ENCODE measurements at places on chromosomes 4 and X. TPM values are rescaled to one million over a fixed set of nuclear protein-coding genes. Genes with fewer than 3 reads are reported as not detected.

UGT2B15 gene
- not detected for total RNA-seq

DNA sequence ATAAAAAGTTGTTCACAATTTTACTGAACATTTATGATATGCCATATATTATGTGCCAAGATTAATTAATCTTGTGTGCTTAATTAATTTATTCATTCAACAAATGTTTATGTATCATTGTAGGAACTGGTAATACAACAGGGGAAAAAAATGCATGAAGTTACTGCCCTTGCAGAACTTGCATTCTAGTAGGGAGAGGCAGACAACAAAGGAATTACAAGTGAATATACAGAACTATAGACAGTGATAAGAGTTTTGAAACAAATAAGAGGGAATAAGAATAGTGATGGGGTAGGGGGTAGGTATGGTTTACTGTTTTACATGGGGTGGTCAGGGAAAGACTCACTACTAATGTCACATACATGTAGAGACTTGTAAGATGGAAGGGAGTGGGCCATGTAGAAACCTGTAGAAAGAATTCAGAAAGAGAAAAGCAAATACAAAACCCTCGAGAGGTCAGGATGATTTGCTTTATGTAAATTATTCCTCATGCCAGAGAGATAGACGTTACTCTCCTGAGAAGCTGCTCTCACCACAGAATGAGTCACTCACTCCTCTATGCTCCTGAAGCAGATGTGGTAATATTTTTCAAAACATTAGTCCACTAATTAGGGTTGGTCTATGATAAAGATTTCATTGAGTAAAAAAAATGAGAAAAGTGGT, 855.0 kb upstream of the GRID2 start:
- peak; percentile 0 for DNase-seq

PCSK1N gene
- total RNA-seq: not detected

DNA sequence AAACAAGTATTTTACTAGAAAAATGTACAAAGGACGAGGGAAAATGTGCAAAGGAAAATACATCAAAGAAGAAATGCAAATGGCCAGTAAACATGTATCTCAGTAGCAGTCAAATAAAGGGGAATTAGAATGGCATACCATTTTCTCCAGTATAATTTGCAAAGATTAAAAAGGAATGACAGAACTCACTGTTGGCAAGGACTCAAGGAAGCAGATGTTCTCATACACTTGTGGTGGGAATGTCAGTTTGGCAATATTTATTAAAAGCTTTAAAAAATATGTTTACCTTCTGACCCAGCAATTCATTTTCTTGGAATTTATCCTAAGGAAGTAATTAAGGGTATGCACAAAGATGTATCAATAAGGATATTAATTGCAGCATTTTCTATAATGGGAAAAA, 7.6 kb downstream of the CLCN5 start:
- no peak for DNase-seq

GRCh38 chr4:31237233-31237632, 517.1 kb downstream of the PCDH7 start:
- no peak for DNase-seq

DNA sequence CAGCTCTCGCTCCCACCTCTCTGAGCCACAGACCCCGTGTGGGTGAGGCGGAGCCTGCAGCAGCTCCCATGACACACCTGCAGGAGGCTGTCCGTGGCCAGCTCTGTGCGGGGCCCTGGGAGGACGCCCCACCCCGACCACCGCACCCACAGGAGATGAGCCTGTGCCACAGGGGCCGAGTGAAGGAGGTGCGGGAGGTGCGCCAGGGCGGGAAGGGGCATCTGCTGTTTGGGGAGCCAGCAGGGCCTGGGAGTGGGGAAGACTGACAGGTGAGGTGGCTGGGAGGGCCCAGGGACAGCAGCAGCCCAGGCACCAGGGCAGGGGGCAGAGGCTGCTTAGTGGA, 52.0 kb downstream of the ACOX3 start:
- no peak for DNase-seq

NPY5R gene
- not detected for total RNA-seq

GLRA2 gene
- total RNA-seq: not detected

DNA sequence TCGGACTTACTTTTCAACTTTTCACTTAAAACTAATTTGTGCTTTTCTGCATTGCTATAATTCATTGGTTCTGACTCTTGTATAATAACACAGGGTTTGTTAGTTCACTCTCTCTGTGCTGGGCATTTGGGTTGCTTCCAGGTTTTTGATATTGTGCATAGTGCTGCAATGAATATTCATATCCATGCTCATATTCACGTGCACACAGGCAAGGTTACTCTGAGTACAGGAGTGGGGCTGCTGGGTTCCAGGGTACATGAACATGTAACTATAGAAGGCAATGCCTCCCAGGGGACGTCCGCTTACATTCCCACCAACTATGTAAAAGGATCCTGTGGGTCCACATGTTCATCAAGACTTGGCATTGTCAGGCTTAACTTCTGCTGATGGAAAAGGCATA, 117.2 kb downstream of the ADGRA3 start:
- no peak for DNase-seq

MAGEB17 gene
- not detected for total RNA-seq

HERC5 gene
- total RNA-seq: not detected

GRCh38 chr4:85937507-85937906, 422.3 kb downstream of the MAPK10 start:
- DNase-seq: no peak

DNA sequence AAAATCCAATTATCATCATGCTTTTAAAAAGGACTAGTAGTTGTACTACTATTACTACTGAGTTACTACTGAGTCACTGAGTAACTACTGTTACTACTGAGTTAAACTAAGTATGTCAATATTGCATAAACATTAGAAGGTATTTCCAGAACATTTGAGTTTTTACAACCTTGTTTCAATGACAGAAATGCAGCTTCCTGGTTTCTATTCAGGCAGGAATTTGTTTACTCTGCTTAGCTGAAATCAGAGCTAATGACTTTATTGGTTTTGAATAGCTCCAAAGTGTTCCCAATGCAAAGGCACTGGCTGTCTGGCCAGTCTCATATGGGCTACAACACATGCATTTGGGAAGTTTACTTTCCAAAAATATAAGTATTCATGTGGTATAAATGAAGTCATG, 12.0 kb downstream of the RPS6KA6 start:
- no peak for DNase-seq

DNA sequence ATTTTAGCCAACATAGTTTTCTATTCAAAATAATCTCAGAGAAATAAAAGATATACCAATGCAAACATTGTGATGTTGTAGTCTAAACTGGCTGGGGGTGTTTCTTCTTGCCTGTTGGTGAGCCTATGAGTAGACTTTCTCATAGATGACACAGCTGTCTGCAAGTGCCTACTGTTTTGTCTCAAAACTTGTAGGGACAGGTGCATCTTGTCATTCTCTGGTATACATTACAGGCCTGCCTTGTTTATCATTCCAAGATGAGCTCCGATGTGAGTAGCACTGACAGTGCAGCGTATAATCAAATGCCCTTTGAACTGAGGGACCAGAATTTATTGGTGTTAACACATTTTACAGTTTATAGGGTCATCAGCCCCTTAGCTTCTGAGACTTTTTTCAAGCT, 353.8 kb downstream of the PRDM5 start:
- no peak for DNase-seq

- no peak for DNase-seq
Measured at GRCh38 chr4:165190591-165191347, 16.6 kb upstream of the KLHL2 start.

GRCh38 chrX:153378607-153379006, 22.5 kb downstream of the PNMA6E start:
- DNase-seq: no peak

DNA sequence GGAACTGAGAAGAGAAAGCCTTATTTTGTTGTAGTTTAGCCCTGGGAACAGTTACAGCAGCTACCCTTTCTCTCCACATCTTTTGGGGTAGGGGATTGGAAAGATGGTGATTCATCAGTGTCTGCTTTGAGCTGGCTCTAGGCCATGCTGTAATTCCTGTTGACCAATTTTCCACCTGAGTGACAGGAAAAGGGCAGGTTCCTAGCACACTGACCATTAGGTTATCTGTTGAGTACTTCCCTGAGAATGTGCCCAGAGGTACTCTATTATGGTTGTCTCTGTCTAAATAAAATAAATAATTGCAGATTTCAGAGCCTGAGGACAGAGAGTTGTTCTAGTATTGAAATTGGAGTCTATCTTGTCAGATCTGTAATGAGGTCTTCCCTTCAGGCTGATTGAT, 109.0 kb downstream of the ENOX2 start:
- no peak for DNase-seq

- no peak for DNase-seq
Measured at GRCh38 chr4:159049780-159050375, 53.0 kb upstream of the RAPGEF2 start.

GRCh38 chr4:82038936-82039335, 334.9 kb downstream of the HNRNPD start:
- no peak for DNase-seq

MAGEC2 gene
- total RNA-seq: not detected

IL13RA2 gene
- total RNA-seq: 7.5 TPM

FAM184B gene
- total RNA-seq: 0.03 TPM

GRCh38 chrX:46796574-46797191, 37.8 kb upstream of the SLC9A7 start:
- peak; percentile 43 for DNase-seq

DNA sequence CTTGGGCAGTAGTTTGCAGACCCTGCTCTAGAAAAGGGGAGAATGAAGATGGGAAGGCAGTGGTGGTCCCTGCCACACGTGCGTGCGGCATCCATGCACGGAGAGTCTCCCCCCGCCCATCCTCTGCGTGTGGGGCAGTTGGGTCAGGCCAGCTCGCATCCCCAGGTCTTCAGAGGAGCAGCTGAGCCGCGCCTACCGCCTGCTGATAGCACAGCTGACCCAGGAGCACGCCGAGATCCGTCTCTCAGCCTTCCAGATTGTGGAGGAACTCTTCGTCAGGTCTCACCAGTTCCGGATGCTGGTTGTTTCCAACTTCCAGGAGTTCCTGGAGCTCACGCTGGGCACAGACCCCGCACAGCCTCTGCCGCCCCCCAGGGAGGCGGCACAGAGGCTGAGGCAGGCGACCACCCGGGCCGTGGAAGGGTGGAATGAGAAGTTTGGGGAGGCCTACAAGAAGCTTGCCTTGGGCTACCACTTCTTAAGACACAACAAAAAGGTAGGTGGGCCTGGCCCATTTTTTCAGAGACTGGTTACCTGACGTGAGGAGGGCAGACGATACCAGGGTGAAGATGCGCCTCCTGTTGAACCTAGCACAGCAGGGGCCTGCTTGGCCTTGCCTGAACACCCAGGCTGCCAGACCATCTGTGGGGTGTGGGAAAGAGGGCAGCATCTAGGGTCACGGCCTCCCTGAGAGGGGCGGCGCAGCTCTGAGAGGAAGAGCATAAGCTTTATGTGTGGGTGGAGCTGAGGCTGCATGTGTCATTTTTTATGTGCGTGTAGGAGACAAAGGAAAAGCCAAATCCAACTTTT, 2.6 kb downstream of the UVSSA start:
- no peak for DNase-seq

DNA sequence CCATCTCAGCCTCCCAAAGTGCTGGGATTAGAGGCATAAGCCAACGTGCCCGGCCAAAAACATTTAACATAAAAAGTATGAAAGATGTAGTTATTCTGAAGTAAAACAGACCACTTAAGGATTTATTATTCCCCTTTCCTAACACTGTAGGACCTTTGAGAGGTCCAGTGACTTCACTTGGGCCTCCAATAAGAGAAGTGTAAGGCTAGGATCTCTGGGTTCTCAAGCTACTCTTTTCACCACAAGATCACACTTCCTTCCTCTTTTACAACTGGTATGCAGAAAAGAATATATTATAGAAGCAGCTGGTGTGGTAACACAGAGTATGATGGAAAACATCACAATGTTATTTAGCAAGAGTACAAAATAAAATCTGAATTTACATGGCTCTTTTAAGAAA, 30.2 kb upstream of the CCNG2 start:
- DNase-seq: no peak

ETDB gene
- total RNA-seq: not detected

DNA sequence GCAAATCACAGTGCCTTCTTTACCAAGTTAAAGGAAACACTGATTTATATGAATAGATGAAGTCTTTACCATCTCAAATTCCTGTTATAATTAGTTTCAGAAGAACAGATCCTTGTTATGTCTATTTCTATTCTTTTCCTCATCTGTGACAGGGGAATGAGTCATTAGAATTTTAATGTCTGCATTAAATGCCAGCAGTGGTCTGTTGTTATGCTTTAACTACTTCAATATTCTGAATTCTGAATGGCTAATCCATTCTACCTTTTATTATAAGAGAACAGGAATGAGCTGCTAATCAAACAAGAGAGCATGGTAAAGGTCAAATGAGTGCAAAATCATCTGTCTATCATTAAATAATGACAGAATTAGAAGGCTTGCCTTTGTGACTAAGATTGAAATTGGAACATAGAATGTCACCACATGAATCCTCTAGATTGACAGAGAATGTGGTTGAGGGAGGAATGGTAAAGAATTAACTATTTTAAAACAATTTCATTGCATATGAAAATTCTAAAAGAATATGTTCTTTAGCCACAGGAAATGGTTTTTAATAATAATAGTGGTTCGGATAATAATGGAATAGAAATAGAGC, 935.5 kb downstream of the ADGRL3 start:
- DNase-seq: no peak

AFP gene
- total RNA-seq: 2.9 TPM
